ENCODE measurements at places on chromosomes 5 and 9.

DNA sequence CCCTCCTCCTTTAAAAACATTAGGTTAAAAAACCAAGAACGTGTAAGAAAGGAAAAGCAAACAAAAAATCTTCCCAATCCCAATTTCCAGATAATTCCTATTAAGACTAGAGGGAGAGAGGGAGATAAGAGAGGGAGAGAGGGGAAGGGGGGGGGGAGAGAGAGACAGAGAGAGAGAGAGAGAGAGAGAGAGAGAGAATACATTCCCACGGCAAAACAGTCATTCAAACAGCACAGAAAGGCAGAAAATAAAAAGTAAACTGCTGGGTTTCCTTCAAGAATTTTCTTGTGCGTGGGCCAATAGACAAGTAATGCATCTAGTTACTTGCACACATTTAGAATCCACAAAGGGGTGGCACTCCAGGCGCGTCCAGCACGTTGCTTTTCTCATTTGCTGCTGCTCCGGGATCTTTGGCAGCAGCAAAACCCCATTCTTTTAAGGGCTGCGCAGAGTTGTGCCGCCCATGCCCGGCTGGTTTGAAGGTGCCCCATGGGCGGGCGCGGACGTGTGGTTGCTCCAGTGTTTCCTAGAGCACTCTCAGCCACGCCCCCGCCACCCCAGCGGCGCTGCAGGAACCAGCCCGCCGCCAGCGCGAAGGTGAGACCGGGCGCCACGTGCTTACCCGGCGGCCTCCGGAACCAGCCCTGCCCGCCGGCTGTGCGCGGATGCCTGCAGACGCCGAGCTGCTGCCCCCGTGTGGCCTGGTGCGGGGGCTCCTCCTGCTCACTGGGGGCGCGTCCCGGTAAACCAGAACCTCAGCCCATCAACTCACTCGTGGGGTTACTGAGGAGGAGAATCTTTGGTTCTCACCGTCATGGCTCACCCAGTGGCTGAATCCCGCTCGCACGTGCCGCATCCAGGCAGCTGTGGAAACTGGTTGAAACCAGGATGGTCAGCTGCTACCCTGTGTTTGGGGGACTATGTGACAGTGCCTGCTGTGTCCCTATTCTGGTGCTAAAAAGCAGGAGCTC is 44.6 kb downstream of the STC2 start:
- DNase-seq: peak; percentile 64

DNA sequence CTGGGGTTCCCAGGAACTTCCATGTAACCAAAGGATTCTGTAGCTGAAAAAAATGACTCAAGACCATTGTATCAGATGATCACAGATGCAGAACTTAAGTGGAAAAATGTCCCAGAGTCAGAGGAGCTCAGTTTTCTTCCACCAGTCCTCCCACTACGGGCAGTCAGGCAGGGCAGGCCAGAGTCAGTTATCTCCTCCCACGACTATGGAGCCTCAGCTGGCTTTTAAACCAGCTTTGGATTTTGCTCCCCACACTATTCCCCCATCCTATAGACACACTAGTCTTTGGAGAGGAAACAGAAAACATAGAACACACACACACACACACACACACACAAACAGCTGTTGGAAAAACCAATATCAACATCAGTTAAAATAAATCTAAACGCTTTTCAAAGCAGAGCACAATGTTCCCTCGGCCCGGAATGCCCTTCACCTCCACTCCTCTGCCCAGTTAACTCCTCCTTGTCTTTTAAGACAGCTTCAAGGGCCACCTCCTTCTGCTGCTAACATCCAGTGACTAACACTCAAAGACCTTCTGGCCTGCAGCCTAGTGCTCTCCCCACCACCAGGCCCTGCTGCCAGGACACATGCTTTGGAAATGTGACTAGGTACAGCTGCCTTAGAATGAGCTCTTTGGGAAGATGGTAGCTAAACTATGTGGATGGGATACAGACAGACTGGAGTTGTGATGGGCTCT is 56.8 kb downstream of the NIPAL4 start:
- no peak for DNase-seq

DNA sequence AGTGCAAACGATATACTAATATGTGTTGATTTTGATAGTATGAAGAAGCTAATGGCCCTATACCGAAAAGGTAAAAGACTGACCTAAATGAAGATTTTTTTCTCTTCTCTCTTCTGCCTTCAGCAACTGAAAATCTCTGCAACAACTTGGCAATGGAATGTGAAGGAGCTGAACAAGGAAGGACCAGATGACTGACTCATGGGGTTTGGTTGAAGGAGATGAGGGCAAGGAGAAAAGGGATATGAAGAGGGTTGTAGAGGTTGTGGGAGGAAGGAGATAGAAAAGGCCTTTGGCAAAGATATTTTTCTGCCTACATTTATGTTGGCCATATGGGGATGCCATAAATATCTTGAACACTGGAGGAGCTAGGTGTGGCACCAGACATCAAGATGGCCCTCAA is 129.7 kb upstream of the CHD1 start:
- DNase-seq: no peak

- DNase-seq: no peak
These were observed 7.6 kb downstream of the GRIN1 start for GRCh38 chr9:137146527-137146918.

DNA sequence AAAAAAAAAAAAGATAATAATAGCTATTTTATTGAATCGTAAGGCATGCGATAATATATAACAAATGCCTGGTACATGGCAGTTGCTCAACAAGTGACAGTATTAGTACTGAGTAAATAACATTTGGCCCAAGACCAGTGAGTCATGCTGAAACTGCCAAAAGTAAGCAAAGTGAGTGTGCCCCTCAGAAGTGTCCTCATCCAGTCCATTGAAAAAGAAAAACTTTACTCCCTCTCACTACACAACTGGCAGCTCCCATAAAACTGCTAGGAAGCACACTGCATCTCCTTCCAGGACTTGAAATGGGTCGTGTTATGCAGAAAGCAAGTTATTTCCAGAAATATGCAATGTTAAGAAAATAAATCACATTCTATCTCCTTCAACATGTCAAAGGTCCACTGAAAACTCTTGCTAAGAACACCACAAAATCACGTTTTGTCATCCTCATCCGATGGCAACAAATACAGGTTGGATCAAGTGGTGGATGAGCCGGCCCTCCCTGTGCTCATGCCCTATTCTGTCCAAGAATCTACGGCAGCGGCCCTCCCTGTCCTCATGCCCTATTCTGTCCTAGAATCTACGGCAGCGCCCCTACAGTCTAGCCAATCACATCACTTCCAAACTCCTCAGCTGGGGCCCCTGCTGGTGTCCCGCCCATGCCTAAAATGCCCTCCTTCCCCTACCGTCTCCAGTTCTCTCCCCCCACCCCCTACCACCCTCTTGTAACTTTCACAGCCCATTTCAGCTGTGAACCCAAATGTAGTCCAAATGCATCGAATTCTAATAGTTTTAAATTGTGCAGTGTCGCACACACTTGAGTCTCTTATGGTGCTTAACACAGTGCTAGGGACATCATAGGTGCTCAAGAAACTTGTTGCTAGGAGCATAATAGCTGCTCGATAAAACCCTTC is 12.5 kb downstream of the PTCH1 start:
- DNase-seq: no peak

DNA sequence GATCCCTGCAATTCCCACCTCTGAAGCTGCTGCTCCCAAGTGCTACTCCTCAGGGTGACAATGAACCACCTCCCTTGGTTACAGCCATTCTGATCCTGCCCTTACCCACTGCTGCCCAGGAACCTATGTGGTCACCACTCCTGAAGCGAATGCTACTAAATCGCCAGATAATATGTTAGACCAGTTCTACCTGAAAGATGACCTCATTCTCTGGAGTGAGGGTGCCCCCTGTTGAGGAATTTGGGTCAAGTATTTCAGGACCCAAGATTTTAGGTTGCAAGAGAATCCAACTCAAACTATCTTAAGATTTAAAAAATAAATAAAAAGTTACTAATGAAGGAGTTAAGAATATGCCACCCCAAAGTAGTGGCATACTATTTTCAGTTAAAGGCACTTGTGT is 5.8 kb upstream of the SNAPC3 start:
- peak; percentile 2 for DNase-seq

- no peak for DNase-seq
These were observed 650 bp downstream of the DCTN4 start for GRCh38 chr5:150758203-150758530.

DNA sequence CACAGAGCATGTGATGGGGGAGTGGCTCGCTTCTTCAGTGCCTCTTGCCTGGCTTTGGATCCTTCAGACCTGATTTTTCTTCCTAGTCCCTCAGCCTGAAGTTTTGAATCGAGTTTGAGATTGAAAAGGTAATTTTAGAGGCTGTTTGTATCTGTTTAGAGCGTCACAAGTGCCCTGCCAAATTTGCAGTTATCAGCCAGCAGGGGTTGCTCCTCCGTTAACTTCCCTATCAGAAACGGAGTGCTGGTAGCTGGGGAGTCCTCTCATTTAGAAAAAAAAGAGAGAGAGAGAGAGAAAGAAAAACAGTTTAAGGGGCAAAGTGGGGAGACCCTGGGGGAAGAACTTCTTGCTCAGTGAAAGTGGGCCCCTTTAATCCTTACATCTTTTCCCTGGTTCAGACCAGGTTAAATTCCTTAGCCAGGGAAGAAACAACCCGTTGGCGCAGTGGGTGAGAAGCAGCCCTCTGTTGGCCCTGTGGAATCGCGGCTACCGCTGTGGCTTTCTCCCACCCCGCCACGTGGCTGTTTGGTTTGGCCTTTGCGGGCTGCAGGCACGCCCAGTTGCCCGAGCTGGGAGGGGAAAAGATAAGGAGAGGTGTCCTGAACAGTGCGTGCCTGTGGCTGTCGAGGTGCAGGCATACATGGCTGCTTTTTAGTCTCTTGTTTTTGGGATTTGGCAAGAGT is 576.7 kb upstream of the ACO1 start:
- no peak for DNase-seq

DNA sequence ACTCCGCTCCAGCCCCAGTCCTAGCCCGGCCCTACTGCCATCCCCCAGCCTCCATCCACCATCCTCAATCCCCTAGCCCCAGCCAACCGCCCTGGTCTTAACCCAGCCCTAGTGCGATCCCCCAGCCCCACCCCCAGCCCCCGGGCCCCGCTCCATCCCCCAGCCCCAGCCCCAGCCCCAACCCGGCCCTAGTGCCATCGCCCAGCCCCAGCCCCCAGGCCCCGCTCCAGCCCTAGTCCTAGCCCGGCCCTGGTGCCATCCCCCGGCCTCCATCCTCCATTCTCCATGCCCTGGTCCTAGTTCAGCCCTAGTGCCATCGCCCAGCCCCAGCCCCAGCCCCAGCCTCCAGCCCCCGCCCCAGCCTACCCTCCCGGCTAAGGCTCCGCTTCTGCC is 398 bp downstream of the TOR1A start:
- DNase-seq: no peak

- no peak for DNase-seq
These were observed 159.4 kb downstream of the CEMIP2 start for GRCh38 chr9:71608825-71609447.

- DNase-seq: no peak
These were observed 287.8 kb upstream of the TMEM161B start for GRCh38 chr5:88556406-88556805.

- no peak for DNase-seq
These were observed 117.7 kb downstream of the SNCAIP start for GRCh38 chr5:122429545-122430318.

- no peak for DNase-seq
These were observed 4.9 kb upstream of the CPLX2 start for GRCh38 chr5:175866377-175866907.

- DNase-seq: no peak
These were observed 23.5 kb upstream of the ATG10 start for GRCh38 chr5:81948349-81948748.

DNA sequence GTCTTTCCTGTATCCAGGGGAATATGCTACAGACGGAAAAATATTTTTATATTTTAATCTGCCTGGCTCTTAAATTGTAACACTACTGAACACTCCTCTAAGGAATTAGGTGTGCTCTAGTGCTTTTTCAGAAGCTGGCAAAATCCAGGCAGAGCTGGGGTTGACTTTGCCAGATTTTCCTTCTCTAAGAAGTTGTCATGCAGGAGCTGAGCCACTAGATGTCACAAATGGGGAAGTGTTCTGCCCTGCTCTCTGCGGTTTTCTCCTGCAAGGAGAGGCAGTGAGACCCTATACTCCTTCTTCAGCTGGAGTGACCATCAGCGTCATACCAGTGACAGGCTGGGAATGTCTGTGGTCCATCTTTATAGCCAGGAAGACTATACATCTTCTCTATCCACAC is 112.5 kb downstream of the HAPLN1 start:
- DNase-seq: peak; percentile 15

DNA sequence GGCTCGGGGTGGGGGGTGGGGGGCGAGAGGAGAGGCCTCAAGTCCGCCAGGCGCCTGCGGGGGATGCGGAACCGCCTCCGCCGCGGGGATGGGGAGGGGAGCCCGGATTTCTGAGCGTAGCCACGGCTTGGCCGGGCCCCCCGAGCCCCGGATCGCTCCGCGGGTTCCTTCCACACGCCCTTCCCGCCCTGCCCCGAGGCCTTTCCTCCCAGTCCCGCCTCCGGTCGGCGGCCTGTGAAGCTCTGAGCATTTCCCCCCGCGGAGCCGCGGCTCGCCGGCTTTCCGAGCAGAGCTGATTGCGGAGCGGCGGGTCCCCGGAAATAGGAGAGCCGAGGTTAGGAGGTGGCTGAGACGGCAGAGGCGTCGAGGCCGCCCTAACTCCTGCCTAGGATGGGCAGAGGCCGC is 6.1 kb downstream of the IRX4 start:
- no peak for DNase-seq

- DNase-seq: no peak
These were observed 651 bp downstream of the HRH2 start for GRCh38 chr5:175658299-175659145.

GRCh38 chr5:103441523-103441922 is 121.1 kb downstream of the NUDT12 start:
- peak; percentile 10 for DNase-seq

DNA sequence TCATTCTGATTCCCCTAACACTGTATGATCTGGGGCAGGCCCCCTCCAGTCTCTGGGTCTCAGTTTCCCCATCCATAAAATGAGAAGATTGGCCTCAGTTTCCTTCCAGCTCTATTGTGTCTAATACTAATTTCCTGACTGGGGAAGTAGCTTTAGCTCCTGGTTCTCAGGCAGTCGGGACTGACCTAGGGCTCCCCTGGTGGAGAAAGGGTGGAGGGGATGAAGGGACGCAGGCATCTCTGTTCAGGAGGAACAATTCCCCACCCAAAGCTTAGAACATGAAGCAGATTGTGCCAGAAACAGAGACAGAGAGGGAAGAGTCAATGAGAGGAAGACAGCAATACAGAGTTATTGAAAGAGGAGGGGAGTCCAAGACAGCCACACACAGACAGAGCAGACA is 14.2 kb upstream of the PTGS1 start:
- DNase-seq: no peak

GRCh38 chr5:124735169-124735858 is 11.1 kb downstream of the ZNF608 start:
- DNase-seq: peak; percentile 94

Data from DMS 273 treated with DMSO at 0.1 percent for 48 hours (cell line).